ENCODE measurements at places on chromosomes 5 and 9.

DNA sequence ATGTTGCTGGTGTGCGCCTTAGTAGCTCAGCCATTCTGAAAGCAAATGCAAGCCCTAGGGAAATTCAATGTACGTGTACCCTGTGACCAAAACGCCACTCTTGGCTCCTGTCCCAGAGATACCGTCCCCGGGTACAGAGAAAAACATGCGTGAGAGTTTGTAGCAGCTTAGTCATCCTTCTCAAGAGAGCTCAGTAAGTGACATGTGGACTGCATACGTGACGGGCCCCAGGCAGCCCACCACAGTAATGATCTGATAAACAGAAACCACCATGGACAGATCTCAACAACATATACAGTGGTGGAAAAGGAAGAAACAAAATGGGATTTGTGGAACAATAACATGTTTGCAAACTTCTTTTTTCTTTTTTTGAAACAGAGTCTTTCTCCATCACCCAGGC lies 45.1 kb downstream of the S1PR3 start:
- DNase-seq: no peak

DNA sequence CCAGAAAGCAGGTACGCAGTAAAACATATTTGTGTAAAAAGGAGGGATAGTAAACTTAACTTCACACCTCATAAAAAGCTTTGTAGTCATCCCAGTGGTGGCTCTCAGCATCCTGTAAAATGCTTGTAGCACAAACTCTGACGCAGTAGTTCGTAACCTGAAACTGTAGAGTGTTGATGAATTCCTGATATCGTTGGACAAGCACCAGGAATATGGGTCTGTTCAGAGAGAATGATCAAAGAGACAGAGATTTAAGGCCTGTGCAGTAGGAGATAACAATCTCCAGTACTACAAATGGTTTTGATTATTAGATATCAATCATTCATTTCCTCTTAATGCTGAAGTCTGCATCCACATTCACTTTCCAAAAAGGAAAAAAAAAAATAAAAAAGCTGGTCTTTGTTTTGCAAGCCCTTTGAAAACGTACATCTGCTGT lies 148.5 kb downstream of the KIAA0825 start:
- DNase-seq: no peak

DNA sequence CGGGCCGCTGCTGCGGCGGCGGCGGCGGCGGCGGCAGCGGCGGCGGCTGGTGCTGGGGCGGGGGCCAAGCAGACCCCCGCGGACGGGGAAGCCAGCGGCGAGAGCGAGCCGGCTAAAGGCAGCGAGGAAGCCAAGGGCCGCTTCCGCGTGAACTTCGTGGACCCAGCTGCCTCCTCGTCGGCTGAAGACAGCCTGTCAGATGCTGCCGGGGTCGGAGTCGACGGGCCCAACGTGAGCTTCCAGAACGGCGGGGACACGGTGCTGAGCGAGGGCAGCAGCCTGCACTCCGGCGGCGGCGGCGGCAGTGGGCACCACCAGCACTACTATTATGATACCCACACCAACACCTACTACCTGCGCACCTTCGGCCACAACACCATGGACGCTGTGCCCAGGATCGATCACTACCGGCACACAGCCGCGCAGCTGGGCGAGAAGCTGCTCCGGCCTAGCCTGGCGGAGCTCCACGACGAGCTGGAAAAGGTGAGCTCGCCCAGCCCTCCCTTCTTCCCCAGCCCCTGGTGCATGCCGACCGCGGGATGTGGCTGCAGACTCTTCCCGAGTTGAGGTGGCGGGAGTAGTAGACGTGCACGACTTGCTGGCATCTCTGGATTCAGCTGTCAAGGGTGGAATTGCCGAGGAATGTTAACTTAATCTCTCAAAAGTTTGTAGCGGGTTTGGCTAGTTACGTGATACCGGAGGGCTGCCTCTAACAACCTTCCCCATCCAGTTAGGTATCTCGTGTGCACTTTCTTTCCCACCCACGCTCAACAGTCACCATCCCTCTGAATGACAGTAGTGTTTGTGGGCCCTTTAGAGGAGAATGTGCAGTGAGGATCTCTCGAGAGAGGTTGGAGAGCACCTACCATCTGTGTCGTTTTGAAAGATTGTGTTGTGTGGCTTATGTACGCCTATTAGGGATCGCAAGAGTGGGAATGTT lies 932 bp downstream of the SLC12A2 start:
- DNase-seq: peak; percentile 45

- no peak for DNase-seq
Observed at GRCh38 chr5:16454686-16455085, 10.9 kb downstream of the ZNF622 start.

DNA sequence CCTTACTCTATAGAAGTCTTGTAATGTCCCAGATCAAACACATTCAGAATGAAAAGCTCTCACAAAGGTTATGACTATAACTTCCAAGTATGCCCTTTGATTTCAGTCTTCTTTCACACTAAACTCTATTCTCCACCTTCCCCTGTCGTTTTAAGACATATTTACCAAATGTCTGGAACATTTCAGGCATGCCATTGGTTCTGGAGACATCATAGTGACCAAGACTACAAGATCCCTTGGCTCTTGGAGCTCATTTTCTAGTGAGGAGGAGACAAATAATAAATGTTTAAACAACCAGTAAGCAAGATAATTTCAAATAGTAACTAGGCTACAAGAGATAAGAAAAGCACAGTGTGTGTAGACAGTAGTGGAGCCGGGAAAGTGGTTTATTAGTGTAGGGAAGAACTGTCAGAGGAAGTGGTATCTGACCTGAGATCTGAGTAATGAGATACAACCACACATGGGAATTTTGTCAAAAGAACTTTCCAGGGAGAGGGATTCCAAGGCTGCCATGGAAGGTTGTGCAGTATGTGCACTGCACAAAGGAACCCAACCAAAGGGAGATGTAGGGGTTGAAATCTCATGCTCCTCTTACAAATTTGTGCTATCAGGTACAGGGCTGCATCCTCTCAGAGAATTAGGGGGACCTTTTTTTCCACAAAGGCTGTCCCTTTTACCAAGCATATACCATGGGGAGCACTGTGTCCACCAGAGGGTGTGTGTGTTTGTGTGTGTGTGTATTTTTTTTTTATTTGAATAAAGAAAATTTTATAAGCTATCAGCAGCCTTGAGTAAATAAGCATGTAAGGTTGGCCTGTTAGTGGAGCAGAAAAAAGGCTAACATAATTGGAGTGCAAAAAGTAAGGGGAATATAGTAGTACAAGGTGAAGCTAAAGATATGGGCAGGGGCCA lies 1279.1 kb upstream of the WWC1 start:
- no peak for DNase-seq

GRCh38 chr5:82422751-82423181 lies 144.6 kb upstream of the RPS23 start:
- no peak for DNase-seq

DNA sequence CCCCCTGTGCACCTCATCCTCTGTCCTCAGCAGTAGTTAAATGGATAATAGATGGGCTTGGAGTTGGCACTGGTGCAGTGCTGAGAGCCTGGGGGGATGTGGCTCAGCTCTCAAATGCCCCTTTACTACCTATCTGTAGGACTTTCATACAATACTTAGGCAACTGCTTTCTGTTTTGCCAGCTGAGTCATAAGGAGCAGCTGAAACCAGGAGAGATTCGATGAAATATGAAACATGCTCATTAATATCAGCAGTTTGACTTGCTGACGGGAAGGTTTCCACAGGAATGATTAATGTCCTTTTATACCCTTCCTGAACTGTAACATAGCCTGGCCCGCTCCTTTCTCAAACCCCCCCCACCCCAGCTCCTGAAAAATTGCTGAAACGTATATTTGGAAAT lies 142.6 kb downstream of the SAXO1 start:
- DNase-seq: no peak

- no peak for DNase-seq
Observed at GRCh38 chr9:90189306-90189705, 453.3 kb downstream of the DIRAS2 start.

DNA sequence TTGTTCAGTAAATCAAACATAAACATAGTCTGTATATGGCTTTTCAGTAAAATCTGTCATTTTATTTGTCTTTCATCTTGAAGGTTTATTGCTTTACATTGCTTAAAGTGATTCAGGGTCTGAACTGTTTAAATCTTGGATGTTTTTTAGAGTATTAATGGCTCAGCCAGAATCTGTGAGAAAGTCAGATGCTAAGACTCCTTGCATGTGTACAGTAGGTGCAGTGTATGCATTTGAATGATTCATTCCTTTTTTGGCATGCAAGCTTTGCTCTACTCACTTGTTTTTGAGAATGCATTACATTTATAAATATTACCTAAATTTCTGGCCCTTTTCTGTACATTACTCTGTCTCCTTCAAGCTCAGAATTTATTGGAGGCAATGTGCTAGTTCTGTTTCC lies 271.0 kb upstream of the RIOK2 start:
- DNase-seq: no peak

DNA sequence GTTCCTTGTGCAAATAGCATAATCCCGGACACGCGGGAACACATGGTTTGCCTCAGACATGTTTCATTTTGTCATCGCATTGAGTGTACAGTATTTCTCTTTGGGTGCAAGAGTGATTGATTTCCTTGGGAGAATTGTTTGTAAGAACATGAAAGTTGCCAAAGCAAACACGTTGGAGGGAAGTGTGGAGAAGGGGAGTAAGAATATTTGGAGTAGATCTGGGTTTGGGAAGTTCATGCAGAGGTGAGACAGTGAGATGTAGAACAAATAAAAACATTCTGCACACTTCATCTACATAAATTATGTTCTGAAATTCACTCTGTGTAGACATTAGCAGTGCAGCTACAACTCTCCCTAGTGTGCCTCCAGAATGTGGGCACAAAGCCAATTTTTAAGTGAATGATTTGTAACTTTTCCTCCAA lies 24.0 kb downstream of the FOXD1 start:
- no peak for DNase-seq

GRCh38 chr9:4741365-4742089 lies 525 bp upstream of the AK3 start:
- DNase-seq: no peak

DNA sequence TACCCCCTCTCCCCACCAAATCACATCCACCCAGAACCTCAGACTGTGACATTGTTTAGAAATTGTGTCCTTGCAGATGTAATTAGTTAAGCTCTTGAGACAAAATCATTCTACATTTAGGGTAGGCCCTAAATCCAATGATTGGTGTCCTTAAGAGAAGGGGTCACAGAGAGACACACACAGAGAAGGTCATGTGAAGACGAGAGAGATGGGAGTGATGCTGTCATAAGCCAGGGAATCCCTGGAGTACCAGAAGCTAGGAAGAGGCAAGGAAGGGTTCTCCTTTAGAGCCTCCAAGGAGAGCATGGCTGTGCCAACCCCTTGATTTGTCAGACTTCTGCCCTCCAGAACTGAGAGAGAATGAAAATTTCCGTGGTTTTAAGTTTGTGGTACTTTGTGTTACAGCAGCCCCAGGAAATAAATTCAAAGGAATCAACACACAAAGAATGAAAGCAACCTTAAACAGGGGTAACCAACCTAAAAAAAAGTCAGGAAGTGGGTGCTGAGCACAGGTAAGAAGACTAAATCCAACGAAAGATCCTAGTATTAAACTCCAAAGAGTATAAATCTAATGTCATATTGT lies 33.6 kb downstream of the TIMD4 start:
- no peak for DNase-seq

DNA sequence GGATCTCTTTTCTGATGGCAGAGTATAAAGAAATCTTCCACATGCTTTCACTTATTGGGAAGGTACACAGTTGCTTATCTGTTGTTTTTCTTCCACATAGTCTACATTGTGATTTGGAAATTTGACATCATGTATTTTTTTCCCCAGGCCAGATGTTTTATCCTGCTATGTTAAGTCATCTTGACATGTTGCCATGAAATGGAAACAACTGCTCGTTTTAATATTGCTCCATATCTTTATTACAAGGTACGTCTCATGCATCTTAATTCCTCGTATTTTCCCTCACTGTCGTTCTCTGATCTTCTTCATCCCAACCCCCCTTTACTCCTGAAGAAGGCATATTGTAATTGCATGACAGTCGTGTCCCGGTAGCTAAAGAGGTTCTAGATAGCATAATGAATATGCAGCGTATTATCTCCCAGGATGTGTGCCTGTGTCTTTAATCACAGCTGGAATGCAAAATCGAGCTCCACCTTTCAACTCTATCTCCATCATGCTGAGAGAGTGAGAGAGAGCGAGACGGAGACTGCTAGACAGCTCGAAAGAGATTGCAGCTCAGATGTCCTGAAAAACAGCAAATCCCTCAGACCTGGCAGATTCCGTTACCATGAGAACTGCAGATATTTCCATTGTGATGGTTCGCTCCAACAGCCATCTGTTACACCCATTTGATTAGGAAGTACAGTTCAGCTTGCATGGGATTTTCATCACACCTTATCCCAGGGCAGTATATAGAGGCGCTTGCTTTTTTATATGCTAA lies 281.7 kb downstream of the TMEM38B start:
- no peak for DNase-seq

DNA sequence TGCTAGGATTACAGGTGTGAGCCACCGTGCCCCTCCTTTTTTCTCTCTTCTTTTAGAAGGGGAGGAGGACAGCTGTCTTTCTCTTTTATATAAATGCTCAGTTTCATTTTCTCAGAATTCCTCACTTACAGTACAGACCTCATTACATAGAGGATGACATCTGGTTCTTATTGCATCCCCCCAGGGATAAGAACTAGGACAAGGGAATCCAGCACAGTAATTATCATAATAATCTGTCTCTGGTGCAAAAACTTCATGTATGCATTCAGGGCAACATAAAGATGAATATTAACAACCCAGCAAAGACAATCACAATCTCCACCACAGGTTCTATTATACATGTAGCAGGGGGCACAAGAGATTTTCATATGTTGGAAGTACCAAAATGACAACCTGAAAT lies 5.1 kb downstream of the SPZ1 start:
- DNase-seq: no peak

- no peak for DNase-seq
Observed at GRCh38 chr5:73507062-73507461, 8.8 kb downstream of the BTF3 start.

DNA sequence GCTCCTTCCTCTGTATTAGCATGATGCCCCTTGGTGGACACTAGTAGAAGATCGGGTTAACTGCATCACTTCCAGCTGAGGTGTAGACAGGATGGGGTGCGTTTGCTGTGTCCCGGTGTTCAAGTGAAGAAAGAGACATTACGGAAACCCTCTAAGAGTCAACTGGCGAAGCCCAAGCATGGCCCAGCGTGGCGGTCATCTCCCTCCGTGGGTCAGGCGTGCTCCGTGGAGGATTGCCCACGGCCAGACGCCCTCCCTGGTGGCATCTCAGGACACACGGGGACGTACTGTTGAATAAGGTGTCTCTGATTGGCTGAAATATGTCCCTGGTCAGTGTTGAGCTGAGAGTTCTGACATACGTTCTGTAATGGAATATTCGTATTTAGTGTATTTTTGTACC lies 119.5 kb upstream of the CACNA1B start:
- DNase-seq: no peak

- DNase-seq: no peak
Observed at GRCh38 chr5:78757269-78758053, 108.9 kb upstream of the LHFPL2 start.

All from activated B cell treated with CpG ODN at 0.5 μM for 24 hours (primary cell).